ENCODE measurements at places on chromosomes 11 and 22.

DNA sequence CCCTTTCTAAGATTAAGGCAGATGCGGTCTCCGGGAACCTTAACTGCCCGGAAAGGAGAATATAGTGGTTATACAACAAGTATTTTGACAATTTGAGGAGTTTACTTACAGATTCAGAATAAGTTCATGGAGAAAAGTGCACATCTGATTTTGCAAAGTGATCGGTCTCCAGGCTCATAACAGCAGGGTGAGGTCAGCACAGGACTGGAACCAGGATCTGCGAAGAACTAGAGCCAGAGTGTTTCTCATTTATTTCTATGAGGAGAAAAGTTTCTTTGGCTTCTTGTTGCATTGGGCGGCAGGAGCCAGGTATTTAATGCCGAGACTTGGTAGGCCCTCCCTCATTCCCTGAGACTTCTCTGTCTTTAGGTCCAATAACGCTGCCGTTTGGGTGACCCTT, 3.7 kb downstream of the ADAMTS15 start:
- DNase-seq, result no peak

DNA sequence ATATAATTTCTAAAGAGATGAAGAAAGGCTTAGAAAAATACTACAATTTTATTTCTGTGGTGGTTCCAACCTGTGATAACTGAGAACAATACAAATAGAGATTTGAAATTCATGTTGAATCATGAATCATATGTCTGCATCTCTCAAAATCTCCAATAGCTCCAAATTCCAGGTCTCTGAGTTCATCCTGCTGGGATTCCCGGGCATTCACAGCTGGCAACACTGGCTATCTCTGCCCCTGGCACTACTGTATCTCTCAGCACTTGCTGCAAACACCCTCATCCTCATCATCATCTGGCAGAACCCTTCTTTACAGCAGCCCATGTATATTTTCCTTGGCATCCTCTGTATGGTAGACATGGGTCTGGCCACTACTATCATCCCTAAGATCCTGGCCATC, at the start of gene OR56B1:
Gene OR56B1 (plus strand): TSS at position 53 of the 400 bp plus-strand sequence. CDS start 69 bp downstream, at position 122.
- no peak for DNase-seq

DNA sequence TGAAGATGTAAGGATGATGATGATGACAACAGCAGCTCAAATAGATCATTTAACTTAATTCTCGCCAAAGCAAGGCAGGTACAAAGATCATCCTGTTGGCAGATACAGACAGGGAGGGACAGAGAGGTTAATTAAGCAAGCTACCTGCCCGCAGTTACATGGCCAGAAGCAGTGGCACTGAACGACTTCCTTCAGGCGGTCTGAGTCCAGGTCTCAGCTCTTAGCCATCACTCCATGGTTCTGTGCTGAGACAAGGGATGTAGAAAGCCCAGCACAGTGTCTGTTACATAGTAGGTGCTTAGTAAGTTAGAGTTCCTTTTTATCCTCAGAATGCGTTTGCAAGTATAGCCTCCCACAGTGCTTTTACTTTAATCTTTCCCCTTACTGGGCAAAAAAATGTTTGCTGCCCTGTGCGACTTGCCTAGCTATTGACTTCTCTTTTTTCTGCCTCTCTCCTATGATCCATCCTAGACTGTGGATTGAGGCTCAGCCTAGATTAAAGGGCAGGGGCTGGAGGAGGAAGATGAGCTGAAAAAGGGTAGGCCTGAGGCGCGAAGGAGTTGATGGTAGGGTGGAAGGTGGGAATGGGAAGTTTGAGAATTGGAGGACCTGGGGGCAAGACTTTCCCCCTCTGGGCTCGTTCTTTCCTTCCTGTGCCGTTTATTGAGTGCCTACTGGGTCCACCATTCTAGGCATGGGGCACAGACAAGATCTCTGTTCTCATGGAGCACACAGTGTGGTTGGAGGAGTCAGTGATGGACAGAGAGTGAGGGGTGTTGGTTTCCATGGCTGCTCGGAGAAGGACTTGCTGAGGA, 108.2 kb upstream of the OR4B1 start:
- no peak for DNase-seq

DNA sequence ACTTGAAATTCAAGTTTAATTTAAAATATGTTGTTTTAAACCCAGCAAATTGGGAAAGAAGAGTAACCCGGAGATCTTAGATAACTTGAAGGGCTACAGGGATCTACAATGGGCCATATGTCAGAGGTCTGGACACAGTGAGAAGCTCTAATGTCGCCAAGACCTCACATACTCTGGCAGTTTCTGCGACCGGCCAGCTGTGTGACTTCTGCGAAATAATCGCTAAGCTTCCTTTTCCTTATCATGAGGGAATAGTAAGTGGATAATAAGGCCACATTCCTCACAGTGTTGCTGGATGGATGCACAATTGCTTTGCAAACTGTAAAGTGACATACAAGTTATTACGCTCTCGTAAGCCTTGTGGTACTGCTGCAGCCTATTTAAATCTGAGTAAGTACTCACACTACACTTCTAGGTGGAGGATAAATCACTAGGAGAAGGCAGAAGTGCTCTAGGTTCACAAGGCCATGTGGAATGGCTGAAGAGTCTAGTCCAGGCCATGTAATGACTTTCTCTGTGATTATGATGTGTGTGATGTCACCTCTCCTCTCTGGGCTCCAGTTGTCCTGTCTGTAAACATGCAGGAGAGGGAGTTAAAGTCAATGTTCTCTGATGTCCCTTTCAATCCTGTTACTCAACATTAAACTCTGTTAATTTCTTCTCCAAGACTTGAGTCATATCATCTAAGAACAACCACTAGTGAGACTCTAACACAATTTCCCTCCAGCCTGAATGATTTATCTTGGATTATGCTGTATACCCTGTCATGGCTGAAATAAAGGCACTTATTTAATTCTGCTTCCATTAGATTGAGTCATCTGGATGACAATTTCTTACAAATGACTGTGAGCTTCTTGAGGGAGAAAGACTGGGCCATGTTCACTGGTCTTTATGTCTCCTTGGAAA, 192.6 kb upstream of the NARS2 start:
- DNase-seq, result no peak

- DNase-seq, result no peak
These were observed 153.6 kb downstream of the MAML2 start for GRCh38 chr11:96189351-96189750.

- no peak for DNase-seq
These were observed 9.5 kb downstream of the FOLR3 start for GRCh38 chr11:72144807-72145565.

- DNase-seq, result no peak
These were observed 51.4 kb downstream of the ME3 start for GRCh38 chr11:86620891-86621521.

DNA sequence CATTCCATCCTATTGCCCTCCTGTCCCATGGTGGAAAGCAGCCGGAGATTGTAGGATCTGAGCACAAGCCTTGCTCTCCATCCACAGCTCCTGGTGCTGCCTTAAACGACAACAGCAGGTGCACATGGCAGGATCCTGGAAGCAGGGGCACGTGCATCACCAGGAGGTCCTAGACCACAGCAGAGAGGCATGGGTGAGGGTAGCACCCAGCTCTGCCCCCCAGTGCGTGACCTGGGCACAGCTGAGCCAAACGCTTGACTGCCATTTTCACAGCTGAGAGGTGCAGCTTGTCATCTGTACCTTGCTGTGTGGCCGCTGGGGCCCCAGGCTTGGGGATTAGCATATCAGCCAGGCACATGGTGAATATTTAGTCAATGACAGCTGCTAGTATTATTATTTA, 92.7 kb downstream of the NTM start:
- no peak for DNase-seq
